ENCODE measurements at places on chromosomes 5 and 9. TPM values are rescaled to one million over a fixed set of nuclear protein-coding genes. Genes with fewer than 3 reads are reported as not detected.

GKAP1 gene
- 23.3 TPM for polyA plus RNA-seq

DNA sequence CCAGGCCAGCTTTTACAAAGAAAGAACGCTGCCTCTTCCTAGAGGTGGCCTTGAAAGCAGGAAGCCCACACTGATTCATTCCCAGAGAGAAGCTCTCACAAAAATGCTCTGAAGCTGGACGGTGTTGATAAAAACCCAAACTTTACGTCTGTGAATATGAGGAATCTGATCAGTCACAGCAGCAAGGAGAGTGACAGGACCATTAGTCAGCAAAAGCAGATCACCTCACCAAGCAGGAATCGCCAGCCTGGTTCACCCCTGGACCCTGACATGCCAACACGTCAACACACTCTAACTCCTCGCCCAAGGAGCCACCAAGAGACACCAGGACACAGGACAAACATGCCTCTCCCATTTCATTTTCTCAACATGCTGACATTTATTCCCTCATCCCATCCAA lies 70.6 kb upstream of the ZNF622 start:
- DNase-seq, result no peak

- no peak for DNase-seq
These were observed 73.8 kb downstream of the LHFPL2 start for GRCh38 chr5:78574731-78575161.

GRCh38 chr9:71524516-71524915 lies 243.8 kb downstream of the CEMIP2 start:
- DNase-seq, result no peak

GRCh38 chr9:2785060-2785950 lies 58.6 kb downstream of the PUM3 start:
- DNase-seq, result no peak

DRD1 gene
- not detected for polyA plus RNA-seq

DNA sequence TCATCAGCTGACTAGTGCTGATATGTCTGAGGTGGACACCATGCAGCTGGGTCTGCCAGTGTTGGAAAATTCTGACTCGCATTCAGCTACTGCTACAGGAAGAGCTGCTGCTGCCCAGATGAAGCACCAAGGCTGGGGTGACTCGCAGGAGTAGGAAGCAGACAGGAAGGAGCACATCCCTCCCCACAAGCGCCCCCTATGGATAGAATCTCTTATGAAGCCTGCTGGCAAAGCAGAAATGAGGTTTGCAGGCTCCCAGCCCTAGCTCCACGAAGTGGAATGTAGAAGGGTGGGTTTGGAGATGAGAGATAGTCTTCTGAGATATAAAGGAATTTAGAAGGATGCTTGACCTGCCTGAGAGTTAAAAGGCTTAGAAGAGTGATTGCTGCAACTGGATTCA lies 443.0 kb downstream of the ACTL7B start:
- no peak for DNase-seq

GRIN3A gene
- 28.0 TPM for polyA plus RNA-seq

DNA sequence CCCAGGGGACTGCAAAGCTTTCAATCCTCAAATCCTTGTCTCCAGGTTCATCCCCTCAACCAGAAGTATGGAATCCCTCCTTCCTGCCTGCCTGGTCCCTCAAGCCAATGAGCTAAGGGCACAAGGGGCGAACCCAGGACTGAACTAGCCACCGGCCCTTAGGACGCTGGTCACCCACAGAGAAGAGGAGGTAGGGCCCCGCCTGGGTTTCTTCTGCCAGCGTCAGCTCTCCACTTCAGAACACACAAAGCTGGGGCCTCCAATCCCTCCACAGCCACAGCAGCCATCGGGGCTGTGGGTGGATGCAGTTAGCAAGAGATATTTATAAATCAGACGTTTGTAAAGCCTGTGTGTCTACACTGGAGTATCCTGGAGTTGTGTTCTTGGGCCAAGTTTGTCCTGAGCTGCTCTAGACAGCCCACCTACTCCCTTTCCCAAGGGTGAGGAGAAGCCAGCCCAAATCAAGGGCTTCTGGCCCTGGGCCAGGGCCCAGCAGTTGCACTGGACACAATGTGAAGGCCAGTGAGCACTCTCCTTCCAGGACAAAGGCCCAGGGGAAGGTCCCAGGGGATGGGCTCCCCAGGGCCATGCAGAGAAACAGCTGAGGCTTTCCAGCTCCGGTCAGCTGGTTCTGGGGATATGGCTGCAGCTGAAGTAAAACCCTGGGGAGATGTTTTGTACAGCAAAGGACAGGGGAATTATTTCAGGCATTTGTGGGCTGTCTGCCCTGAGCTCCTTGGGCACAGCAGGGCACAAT lies 18.9 kb downstream of the AMBP start:
- no peak for DNase-seq

DNA sequence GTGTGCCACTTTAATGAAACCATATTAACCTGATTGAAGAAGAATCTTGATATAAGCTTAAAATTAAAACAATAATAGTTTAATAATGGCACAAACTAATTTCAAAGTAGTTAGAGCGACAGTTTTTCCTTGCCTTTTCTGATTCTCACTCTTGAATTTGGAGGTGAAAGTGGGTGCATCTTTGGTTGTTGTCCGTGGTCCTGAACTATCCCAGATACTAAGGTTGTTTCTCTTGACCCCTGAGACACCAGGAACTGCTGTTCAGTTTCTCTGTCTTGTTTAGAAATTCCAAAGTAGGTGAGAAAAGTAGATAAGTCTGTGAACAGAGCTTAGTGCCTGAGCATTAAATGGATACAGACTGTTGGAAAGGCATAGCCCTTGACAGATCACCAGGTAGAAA lies 274.7 kb downstream of the FBXL7 start:
- no peak for DNase-seq

PTGES2 gene
- polyA plus RNA-seq, result 68.2 TPM
